ENCODE measurements at places on chromosomes 4 and X.

DNA sequence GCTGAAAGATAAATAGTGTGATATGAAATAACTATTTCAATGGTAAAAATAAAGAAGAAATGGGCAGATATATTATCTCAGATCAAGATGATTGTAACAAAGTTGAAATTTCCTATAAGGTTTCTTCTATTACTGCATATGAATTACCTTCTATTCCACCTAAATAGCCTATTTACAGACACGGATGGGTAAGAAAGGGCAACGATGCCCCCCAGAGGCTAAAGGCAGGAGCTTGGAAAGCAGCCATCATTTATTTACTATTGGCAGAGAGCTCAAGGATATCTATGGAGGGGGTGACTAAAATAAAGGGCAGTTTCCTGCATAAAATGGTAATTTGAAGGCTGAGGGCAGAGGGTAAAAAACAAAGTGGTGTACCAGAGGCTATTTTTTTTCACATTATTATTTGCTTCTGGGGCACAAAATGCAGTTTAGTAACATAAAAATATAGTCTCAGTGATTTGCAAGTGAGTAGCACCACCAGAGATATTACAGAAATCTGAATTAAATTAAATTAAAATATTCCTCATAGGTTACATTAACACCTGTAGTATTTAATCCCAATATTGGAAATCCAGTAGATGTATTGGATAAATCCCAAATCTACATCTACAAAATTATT lies 123.1 kb downstream of the BTC start:
- peak; percentile 47 for DNase-seq

DNA sequence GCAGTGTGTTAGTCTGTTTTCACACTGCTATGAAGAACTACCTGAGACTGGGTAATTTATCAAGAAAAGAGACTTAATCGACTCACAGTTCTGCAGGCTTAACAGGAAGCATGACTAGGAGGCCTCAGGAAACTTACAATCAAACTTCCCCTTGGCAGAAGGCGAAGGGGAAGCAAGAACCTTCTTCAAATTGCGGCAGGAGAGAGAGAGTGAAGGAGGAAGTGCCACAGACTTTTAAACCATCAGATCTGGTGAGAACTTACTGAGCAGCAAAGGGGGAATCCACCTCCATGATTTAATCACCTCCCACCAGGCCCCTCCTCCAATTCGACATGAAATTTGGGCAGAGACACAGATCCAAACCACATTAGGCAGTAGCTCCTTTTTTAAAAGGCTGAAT lies 59.2 kb upstream of the LEF1 start:
- no peak for DNase-seq

DNA sequence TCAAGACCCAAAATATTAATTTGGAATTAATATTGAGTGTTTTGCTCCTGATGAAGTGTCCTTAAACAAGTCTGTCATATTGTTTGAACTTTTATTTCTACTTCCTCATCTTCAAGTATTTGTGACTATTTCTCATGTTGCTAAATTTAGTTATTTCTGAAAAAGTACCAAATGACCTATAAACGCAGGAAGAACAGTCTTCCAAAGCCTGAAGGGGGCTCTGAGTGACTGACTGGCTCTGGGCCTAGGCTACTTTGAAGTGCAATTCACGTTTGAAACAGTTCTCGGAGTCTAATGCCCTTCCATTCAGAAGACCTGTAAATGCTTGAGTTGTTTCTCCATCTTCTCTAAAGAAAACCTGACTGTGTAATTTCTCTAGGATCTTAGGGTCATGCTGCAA lies 26.5 kb downstream of the GALNT7 start:
- no peak for DNase-seq

GRCh38 chr4:168607215-168607614 lies 110.4 kb downstream of the PALLD start:
- DNase-seq = no peak

GRCh38 chr4:120691106-120691505 lies 231.4 kb downstream of the PRDM5 start:
- no peak for DNase-seq

DNA sequence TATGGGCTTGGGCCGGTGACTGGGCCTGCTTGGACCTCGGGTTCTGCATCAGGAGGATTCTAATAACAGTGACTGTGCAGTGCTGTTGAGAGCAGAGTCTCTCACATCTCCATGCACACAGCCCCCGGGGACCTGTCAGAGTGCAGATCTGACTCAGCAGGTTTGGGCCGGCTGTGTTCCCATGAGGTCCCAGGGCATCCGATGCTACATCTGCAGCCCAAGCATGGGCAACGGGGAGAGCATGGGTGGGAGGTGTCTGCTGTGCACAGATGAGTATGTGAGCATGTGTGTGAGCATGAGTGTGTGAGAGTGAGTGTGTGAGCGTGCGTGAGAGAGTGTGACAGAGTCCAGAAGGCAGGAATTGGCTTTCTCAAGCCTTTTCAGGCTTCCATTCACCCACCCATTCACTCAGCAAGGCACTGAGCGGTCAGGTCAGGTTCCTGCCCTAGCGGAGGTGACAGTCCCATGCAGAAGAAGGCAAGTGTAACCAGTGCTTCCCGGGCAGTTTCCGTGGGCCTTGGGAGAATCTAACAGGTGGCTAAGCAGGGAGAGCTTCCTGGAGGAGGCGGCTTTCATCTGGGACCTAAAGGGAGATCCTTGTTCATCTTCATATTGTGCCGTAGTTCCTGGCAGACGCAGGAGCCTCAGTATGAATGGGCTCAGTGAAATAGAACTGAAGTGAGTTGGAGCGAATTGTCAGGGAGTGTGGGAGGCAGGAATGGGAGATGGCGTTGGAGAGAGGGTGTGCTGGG lies 62.6 kb downstream of the SORCS2 start:
- DNase-seq = no peak

- no peak for DNase-seq
Measured at GRCh38 chrX:130896026-130896425, 7.0 kb downstream of the ENOX2 start.

DNA sequence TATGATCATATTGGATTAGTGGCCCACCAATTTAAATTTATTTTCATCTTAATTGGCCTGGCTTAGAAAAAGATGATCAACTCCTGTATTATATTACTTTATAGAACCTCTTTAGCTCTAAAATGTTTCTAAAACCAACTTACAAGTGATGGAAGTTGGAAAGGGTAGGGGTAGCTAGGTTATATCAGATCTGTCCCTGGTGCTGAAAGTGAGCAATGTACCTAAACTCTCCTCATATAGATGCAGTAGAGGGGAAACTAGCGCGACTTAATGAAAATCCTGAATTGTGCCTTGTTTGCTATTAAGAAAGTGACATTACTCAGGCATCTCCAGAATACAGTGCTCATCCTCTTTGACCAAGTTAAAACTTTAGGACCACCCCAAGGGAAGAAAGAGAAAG lies 7.5 kb upstream of the PTCHD1 start:
- no peak for DNase-seq

DNA sequence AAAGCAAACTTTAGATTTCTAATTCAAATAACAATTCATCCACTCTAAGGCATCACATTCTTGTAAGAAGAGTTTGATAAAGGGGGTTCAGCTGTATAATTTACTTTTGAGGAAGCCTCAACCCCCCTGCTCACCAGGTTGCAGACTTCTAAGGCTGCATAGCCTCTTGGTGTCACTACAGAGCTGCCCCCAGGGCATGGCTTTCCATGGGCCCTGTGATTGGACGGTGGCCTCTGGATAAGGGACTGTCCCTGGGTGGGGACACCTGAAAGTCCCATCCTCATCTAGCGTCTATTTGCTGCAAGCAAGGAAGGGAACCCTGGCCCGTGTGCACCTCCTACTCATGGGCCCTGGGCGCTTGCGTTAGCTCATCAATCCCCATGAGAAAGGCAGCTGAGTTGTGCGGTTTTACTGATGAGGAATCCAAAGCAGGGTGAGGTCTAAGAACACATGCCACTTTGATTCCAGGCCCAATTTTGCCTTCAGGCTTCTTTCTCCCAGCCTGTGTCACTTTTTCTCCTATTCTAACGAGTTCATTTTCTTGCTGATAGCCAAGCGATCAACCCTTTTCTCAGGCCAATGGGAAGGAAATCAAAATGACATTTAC lies 51.8 kb downstream of the SCML1 start:
- DNase-seq = no peak

DNA sequence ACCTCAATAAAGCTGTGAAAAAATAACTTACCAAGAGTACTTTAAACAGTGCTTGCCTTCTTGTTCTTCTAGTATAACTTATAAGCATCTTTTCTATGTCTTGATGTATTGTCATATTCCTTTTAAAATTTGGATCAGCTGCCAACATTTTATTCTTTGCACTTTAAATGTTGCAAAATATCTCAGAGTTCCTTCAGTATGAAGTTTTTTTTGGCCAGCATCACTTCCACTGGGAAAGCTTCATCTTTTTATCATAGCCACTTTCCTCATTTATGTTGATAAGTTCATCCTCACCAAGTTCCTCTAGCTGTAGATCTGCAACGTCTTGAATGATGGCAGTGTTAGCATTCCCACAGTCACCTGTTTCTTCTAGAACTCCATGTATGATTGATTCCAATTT lies 24.2 kb downstream of the CXorf58 start:
- DNase-seq = no peak

GRCh38 chr4:3781997-3782930 lies 16.1 kb downstream of the ADRA2C start:
- DNase-seq = no peak

GRCh38 chrX:71216485-71216884 lies 6.5 kb upstream of the GJB1 start:
- DNase-seq = no peak

- DNase-seq = no peak
Measured at GRCh38 chr4:138522366-138522765, 280.2 kb upstream of the SLC7A11 start.

DNA sequence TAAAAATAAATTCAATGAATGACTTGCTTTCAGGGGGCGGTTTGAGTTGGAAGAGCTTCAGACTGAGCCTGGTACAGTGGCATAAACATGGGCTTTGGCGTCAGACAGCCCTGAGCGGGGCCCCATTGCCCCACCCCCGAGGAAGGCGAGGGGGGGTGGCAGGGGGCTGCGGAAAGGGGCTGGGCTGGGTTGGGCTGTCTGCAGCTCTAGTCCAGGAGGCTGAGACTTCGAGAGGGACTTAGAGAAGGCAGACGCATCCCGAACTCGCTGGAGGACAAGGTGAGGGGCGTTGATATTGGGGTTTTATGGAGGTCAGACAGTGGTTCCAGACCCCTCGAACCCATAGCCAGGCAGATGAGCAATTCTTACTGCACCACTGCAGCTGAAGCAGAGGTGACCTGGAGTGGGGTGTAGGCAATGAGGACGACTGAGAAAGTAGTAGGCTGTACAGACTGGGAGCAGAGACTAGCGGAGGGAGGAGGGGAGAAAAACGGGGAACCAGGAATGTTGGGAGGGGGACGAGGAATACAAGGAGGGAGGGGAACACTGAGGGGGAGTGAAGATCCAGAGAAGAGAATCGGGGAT lies at the start of gene MAGED2:
TSS of gene MAGED2 (plus strand) at position 222 of the 585 bp plus-strand sequence. CDS start 1,587 bp downstream, outside the sequence.
- peak; percentile 33 for DNase-seq

DNA sequence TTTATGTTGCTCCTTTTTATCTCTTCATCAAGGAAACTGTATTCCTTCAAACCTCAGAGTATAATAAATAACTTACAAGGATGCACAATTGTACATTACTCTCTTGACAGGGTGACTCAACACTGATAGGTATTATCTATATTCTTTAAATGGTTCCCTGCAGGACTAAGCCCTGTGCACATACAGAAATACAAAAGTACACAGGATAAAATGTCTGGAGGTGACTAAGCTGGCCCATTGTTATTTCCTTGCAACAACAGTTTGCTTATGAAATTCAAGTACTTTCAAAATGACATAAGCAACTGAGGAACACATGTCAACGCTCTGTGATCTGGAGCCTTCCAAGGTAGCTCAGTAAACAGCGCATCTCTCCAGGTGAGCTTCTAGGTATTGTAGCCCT lies 83.8 kb upstream of the RPL34 start:
- no peak for DNase-seq

DNA sequence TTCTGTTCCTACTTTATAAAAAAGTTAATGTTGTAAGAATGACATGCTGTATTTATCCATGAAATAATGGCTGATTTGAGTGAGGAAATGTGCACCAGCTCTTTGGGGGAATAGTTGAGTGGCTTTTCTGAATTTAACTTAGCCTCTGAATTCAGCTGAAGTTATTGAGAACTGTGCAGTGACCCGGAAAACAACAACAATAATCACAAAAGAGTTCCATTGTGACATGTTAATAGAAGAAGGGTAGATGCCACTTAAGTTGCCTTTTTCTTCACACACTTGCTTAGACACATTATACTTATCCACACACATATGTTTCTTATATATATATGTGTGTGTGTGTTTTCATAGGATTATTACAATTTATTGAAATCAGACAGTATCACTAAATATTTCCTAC lies 301.2 kb downstream of the BMPR1B start:
- DNase-seq = no peak

DNA sequence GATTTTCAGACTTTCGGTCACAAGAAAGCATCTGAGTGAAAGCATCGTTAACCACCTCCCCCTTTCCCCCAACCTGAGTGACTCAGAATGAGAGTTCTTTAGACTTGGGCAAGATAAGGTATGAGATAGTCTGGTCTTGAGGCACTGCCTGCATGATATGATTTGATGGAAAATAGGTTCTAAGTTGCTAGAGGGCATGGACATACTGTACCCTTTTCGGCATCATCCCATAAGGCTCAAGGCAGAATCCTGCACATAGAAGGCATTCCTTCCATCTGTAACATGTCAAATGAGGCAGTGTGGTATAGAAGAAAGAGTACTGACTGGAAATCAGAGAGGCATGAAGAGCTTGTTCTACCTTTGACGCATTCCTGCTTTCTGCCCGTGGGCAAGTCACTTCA lies 16.8 kb upstream of the AMOT start:
- DNase-seq = no peak

GRCh38 chrX:41522081-41522480 lies 74.9 kb downstream of the NYX start:
- no peak for DNase-seq

DNA sequence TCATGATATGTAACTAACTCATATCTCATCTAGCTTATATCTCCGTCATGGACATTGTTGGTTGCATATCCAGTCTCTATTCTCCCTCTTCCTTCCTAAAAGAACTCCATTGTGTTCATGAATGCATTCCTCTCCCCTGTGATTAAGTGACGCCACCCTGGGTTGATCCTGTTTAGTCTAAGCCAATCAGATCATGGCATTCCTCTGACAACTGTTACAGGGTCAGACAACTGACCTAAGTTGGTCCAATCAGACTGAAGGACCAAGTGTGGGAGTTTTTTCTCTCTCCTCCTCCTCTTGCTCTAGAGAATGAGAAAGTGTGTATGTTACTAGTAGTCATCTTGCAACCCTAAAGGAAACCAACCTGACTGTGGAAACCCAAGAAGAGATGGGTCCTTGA lies 3.6 kb downstream of the APOO start:
- DNase-seq = no peak

DNA sequence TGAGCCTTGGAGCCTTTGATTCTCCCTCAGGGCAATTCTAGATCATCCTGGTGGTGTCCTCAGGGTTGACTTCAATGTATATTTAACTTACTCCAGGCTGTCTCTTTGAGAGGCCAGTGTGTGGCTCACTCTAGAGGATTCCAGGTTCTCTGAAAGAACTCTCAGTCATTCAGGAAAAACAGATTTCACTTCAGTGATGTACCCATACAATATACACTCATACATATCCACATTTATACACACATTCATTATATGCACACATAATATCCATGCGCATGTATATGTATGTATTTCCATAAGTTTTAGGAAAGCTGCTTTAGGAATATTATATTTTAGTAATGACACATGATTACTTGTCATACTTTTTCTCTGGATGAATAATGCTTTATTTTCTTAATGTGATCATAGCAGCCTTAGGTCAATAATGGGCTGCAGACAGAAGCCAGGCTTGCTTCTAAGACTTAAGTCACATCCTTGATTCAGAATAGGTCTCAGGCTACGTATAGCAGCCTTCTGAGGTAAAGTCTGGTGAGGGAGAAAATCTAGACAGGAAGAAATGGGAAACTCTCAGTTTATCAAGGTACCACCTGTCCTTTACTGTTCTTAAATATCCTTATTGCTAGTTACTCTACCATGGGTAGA lies 397.0 kb downstream of the GPAT3 start:
- DNase-seq = no peak
